GM23248 (cell line): ENCODE measurements at places on chromosomes 5 and 9. TPM values are rescaled to one million over a fixed set of nuclear protein-coding genes. Genes with fewer than 3 reads are reported as not detected.

The SYK gene
- not detected in 2 replicates for total RNA-seq

DNA sequence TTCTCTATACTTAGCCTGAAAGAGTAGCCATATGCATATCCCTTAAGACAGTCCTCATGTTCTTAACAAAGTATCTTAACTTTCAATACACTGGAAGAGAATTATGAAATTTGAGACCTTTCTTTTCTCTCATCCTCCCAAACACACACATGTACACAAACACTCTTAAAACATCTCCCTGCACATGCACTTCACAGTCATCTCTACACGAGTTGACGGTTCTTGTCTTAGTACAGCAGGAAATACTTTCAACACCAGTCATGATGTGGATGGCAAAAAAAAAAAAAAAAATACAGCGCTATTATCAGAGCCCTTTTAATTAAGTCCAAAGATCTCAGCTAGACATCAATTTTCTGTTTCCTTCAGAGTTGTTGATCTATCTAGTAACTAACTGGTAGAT lies 43.6 kb upstream of the PCSK1 start:
- no peak overlapping the region for H3K4me3 ChIP-seq
- DNase-seq, result peak; percentile 54
- no peaks in the 10 kb centered on the region for H3K27me3 ChIP-seq

DNA sequence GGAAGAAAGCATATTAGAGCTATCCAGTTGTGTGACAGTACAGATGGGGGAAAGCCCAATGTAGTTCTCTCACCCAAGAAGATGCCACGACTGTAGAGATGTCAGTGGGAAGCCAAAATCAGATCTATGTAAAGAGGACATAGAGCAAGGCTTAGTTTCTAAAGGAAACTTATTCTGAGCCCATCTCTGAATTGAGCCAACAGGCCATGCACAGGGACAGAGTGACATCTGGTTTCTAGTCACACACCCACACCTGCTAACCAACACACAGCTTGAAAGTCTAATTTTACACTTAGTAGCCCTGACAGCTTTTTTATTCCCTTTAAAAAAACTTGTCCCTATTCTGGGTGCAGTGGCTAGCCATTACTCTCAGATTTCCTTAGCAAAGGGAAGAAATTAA lies 22.3 kb downstream of the PRELID2 start:
- no peaks in the 10 kb centered on the region for H3K4me1 ChIP-seq
- H3K4me3 ChIP-seq, result no peak overlapping the region
- H3K27me3 ChIP-seq, result no peaks in the 10 kb centered on the region

- H3K4me3 ChIP-seq, result no peak overlapping the region
- H3K36me3 ChIP-seq, result no peaks in the 10 kb centered on the region
- peak; percentile 0 for DNase-seq
- H3K4me1 ChIP-seq, result no peaks in the 10 kb centered on the region
- H3K27ac ChIP-seq, result no peak overlapping the region
Measured at GRCh38 chr5:5665225-5666075, 243.0 kb downstream of the ICE1 start.

- no peaks in the 10 kb centered on the region; the same call in 1 of the 2 replicates for H3K4me1 ChIP-seq
- no peaks in the 10 kb centered on the region for H3K36me3 ChIP-seq
- H3K27me3 ChIP-seq, result no peaks in the 10 kb centered on the region
- DNase-seq, result peak; percentile 27
- no peak overlapping the region for H3K27ac ChIP-seq
Measured at GRCh38 chr5:170917113-170917512, 55.3 kb downstream of the RANBP17 start.

DNA sequence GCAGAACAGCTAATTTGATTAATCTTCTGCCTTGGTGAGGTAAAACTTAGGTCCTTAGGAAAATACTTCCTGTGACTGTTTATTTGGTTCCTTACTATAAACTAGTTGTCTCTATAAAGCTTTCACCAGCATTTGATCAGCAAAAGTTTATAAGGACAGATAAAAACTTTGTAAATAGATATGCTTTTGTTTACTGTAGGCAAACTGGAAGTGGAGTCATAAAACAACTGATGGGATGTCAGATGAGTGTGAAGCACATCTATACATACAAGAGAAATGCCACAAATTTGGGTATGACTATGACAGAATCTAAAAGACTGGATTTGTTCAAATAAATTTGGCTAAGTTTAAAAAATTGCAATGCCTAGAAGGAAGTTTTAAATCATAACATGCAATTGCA lies 5.5 kb downstream of the PTGER4 start:
- H3K36me3 ChIP-seq, result no peaks in the 10 kb centered on the region
- H3K4me3 ChIP-seq, result no peak overlapping the region
- peaks cover 11% of the 10 kb centered on the region for H3K27me3 ChIP-seq

DNA sequence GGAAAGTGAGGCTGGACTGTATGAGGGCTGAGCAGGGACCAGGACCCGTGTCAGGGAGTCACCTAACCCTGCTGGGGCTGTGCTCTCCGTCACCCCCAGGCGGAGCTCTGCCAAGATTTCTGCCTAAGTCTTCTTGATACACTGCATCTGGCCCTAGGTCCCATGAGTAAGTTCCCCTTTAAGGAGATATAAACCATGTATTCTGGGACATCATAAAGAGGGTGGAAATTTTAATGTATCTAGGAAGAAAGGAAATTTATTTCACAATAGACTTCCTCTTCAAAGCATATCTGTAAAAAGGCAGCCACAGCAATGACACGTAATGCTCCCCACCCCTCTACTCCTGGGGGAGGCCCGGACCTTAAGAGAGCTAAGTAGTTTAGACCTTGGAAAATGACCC lies 183.4 kb downstream of the FBXL7 start:
- H3K27me3 ChIP-seq, result no peaks in the 10 kb centered on the region
- DNase-seq, result no peak
- H3K4me3 ChIP-seq, result no peak overlapping the region

The TDRD7 gene
- total RNA-seq, result 6.6 and 8.9 TPM in 2 replicates

- no peaks in the 10 kb centered on the region; the same call in 1 of the 2 replicates for H3K27me3 ChIP-seq
- H3K27ac ChIP-seq, result no peak overlapping the region
- no peaks in the 10 kb centered on the region for H3K4me1 ChIP-seq
- no peak overlapping the region for H3K4me3 ChIP-seq
- DNase-seq, result no peak
Measured at GRCh38 chr5:76388236-76388635, 14.8 kb upstream of the IQGAP2 start.

The CDO1 gene
- total RNA-seq, result 0.89 and 4.3 TPM in 2 replicates

The OR1L8 gene
- total RNA-seq, result 0.22 TPM in 1 of 2 replicates, not detected in the other

DNA sequence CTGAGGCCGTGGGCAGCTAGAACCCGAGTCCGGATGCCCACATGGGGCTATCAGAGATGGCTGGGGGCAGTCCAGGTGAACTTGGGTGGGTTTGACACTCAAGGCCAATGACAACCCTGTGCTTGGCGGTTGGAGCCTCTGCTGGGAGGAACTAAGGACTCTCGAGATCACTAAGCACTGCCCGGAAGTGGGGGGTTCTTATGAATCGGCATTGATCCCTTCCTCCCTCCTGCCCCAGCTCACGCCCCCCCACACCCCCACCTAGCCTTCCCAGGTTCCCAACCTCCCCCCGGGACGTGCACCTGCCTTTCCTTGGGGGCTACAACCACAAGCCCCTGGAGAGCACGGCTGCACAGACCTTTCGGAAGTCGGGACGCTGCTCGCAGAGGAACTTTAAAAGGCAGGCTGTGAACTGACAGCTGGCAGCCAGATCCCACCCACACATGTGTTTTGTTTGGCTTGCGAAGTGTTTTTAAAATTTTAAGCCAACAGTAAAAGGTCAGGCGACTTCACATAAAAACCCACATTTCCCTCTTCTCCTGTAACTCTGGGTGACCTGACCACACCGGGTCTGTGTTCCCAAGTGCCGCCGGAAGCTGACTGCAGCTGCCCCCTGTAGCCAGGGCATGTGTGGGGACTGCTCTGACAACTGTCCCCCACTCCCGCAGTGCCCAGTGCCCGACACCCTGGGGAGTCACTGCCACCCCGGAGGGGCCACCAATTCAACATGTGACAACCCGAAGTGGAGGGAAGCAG lies 5.1 kb upstream of the RALGDS start:
- H3K27me3 ChIP-seq, result no peaks in the 10 kb centered on the region
- no peak overlapping the region for H3K27ac ChIP-seq
- H3K4me1 ChIP-seq, result peaks cover 19% of the 10 kb centered on the region
- DNase-seq, result peak; percentile 75
- no peaks in the 10 kb centered on the region for H3K36me3 ChIP-seq

- H3K27ac ChIP-seq, result peak overlapping the region; percentile 65
- no peaks in the 10 kb centered on the region for H3K27me3 ChIP-seq
- H3K36me3 ChIP-seq, result no peaks in the 10 kb centered on the region
- H3K4me3 ChIP-seq, result peak overlapping the region; percentile 26
- H3K4me1 ChIP-seq, result peaks cover 23% of the 10 kb centered on the region
Measured at GRCh38 chr5:31106691-31107090, 86.8 kb upstream of the CDH6 start.

- H3K27ac ChIP-seq, result no peak overlapping the region
- H3K36me3 ChIP-seq, result no peaks in the 10 kb centered on the region
- H3K27me3 ChIP-seq, result no peaks in the 10 kb centered on the region
- DNase-seq, result no peak
- peaks cover 10% of the 10 kb centered on the region; the same call in 1 of the 2 replicates for H3K4me1 ChIP-seq
Measured at GRCh38 chr9:20904995-20905394, 126.4 kb downstream of the HACD4 start.

The FBP2 gene
- total RNA-seq, result not detected in 2 replicates

DNA sequence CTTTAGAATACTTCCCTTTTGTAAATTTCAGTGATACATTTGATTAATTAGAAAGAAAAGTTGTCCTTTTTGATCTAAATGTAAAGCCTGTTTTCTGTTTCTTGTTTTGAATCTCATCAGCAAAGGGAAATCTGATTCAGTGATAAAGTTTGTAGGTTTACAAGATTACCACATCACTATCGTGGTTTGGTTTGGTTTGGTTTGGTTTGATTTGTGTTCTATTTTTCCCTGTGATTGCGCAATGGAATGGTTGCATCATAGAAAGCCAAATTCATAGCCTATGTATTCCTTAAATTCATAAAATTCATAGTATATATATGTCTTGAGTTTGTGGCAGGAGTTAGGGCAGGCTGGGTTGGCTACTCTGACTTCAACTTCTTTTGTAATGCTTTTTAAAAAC lies 15.2 kb downstream of the SRFBP1 start:
- no peaks in the 10 kb centered on the region for H3K27me3 ChIP-seq
- peaks cover 12% of the 10 kb centered on the region; the same call in 1 of the 2 replicates for H3K4me1 ChIP-seq

- DNase-seq, result no peak
- H3K36me3 ChIP-seq, result no peaks in the 10 kb centered on the region
- no peak overlapping the region for H3K27ac ChIP-seq
- H3K27me3 ChIP-seq, result no peaks in the 10 kb centered on the region
Measured at GRCh38 chr5:53358794-53359193, 121.6 kb upstream of the FST start.

- no peaks in the 10 kb centered on the region for H3K27me3 ChIP-seq
- no peak overlapping the region for H3K27ac ChIP-seq
- H3K4me3 ChIP-seq, result no peak overlapping the region
Measured at GRCh38 chr9:91085517-91086291, 276.0 kb downstream of the AUH start.

GRCh38 chr9:8223861-8224260 lies 424.3 kb upstream of the DMAC1 start:
- no peaks in the 10 kb centered on the region for H3K27me3 ChIP-seq
- H3K4me3 ChIP-seq, result no peak overlapping the region
- H3K36me3 ChIP-seq, result no peaks in the 10 kb centered on the region
- DNase-seq, result no peak

DNA sequence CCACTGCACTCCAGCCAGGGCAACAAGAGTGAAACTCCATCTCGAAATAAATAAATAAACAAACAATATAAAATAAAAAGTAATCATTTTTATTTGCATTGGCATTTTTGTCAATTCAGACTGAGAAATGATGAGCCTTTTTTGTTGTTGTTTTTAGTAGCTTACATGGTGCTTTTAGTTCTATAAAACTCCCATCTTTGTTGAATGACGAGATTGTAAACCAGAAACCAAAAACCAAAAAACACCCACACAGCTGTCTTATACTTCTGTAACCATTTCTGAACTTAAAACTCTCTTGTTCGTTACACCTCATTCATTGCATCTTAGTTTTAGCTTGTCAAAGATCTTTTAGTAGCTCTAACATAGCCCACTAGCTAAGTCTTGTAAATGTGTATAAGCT lies 44.7 kb downstream of the GGTA1 start:
- H3K27ac ChIP-seq, result no peak overlapping the region
- peaks cover 61% of the 10 kb centered on the region for H3K27me3 ChIP-seq
- H3K4me1 ChIP-seq, result no peaks in the 10 kb centered on the region
- H3K4me3 ChIP-seq, result no peak overlapping the region

The SCGB3A1 gene
- total RNA-seq, result not detected in 2 replicates

DNA sequence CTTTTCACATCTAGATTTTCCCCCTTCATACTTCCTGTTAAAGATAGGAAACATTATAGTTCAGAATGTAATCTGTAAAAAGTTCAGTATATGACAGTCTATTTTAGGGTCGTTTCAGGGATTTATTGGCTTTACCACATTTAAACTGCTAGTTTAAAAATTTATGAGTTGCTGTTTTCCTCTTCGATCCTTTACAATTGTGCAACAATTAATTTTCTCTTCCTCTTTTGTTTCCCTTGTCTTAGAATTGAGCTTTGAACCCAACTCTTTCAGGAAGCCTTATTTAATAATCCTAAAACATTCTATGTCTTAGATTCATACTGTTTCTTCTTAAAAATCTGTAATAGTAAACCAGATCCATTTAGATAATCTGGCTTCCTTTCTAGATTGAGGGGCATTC lies 16.4 kb downstream of the ZSWIM6 start:
- no peak overlapping the region for H3K27ac ChIP-seq
- no peak for DNase-seq
- no peak overlapping the region for H3K4me3 ChIP-seq

GRCh38 chr5:135053989-135054388 lies 20.0 kb upstream of the PITX1 start:
- H3K27me3 ChIP-seq, result peaks cover 83% of the 10 kb centered on the region
- no peaks in the 10 kb centered on the region for H3K4me1 ChIP-seq
- DNase-seq, result no peak
- no peak overlapping the region for H3K4me3 ChIP-seq

GRCh38 chr9:107177243-107177839 lies 105.7 kb upstream of the RAD23B start:
- peaks cover 40% of the 10 kb centered on the region for H3K4me1 ChIP-seq
- no peaks in the 10 kb centered on the region for H3K36me3 ChIP-seq
- no peak overlapping the region for H3K4me3 ChIP-seq

DNA sequence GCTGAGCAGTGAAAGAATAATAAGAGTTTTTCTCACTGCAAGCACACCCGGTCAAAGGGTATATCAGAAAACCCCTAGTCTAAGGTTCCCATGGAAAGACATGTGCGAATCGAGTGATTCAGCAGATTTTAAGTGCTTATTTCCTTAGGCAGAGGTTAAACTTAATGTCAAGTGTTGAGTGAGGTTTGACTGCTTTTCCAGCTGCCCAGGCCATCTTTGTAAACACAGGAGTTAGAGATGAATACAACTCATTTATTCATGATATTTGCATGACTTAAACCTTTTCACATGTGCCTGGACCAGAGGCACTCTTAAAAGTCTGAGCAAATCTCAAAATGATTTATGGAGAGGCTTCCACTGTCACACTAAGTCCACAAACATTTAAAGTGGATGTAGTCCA lies 137.8 kb upstream of the RGMB start:
- H3K27ac ChIP-seq, result no peak overlapping the region
- no peaks in the 10 kb centered on the region for H3K27me3 ChIP-seq
- no peak overlapping the region for H3K4me3 ChIP-seq
- H3K4me1 ChIP-seq, result peaks cover 51% of the 10 kb centered on the region

The ROR2 gene
- total RNA-seq, result 8.2 and 12.9 TPM in 2 replicates

The GALNT12 gene
- total RNA-seq, result 7.8 and 10.1 TPM in 2 replicates

The CFAP90 gene
- total RNA-seq, result 0.32 TPM in 1 of 2 replicates, not detected in the other
